ENCODE measurements at places on chromosomes 16 and 17.

DNA sequence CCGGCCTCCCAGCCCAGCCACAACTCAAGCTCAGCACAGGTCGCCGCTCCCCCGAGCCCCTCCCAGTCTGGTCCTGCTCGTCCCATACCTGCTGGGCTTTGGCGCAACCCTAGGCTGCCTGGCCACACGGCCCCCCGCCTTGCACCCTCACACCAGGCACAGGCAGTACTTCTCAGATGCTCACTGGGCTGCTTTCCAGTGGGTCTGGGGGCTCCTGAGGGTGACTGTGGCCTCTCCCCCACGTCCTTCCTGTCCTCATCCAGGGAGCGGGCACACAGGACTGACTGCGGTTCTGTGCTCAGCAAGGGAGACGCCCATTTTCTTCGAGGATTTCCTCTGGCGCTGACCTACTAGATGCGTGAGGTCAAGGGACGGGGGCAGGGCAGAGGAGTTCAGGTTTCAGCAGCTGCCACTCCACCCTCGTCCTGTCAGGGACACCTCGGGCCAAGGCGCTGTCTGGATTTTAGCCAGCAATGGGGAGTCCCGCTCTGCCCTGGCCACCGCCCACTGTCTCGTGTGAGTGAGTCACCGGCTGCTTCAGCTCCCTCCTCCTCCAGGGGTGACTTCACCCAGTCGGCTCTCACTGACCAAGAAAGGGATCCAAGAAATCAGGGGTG is 115.8 kb downstream of the NPIPB11 start:
- peak; percentile 84 for DNase-seq

DNA sequence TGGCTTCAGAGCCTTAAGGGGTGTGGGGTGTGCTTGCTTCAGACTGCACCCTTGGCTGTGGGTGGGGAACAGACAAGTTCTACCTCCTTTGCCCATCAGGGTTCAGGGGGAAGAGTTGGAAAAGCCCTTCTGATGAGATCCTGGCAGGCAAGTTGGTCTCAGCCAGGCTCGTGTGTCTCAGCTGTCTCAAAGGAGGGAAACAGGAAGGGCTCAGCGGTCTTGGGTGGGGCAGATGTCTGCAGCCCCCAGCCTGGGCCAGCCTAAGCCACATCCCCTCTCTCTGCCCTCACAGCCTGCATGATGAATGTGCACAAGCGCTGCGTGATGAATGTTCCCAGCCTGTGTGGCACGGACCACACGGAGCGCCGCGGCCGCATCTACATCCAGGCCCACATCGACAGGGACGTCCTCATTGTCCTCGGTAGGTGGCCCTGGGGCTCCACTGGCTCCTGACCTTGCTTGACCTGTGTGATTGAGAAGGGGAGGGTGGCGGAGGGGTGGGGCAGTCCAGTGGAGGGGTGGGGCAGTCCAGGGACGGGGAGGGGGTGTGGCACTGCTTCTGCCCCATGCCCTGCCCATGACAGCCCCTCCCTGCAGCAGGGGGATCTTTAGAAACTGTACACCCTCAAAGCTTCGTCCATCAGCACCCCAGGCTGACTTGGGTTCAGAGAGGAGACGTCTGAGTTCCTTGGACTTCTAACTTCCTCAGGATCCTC is 199.5 kb downstream of the PRKCB start:
- no peak for DNase-seq

DNA sequence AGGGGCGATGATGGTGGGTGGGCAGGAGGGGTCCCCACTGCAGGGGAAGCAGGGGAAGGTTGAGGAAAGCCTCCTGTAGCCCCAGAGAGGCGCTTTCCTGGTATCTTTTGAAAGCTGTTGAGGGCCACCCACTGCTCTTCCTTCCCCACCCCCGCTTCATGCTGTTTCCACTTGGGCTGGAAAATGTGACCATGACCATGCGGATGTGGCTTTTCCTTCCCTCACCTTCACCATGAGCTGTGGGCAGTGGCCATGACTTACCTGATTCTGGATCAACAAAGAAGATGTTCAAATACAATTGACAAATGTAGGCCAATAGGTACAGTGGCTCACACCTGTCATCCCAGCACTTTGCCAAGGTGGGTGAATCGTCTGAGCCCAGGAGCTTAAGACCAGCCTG is 13.8 kb downstream of the MVP start:
- DNase-seq, result peak; percentile 45

- DNase-seq, result peak; percentile 73
Observed at GRCh38 chr17:6755731-6756184, at the start of gene XAF1. Gene XAF1, plus strand, starts transcription at chr17:6756046. Its CDS starts 33 bp downstream, at chr17:6756079.

- DNase-seq, result no peak
Observed at GRCh38 chr17:79749156-79749815, 18.5 kb downstream of the ENPP7 start.

DNA sequence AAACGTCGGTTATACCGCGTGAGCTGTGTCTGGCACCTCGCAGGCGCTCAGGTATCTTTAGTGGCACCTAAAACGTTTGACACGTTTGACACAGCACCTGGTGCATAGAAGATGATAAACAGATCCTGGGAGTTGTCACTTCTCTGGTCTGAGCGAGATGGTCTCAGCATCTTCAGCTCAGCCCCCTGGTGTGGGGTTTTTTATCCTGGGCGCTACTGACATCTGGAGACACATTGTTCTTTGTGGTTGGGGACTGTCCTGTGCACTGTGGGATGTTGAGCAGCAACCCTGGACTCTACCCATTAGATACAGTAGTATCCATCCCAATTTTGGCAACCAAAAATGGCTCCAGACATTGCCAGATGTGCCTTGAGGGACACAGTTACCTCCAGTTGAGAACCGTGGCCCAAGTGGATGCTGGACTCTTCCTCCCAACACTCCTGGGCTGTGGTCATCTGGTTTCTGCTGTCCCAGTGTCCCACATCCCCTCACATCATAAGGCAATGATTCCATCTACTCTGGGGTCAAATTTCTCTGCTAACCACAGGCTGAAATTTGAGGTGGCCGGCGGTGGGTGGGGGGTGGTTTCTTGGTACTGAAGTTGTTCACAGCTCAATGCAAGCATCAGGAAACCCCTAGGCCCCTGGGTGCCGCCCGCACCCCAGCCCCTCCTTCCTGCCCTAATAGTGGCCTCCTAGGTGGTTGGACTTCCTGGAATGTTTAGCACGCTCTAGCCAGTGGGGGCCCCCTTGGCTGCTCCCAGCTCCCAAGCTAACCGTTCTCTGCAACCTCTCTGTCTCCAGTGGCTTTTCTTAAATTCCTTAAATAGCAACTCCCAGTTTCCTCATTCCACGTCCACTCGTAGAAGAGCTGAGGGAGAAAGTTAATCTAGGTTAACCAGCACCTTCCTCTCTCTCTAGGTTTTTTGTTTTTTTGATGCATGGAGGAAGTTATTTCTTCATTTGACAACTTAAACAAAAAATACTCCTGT is 124.8 kb downstream of the ABCC1 start:
- DNase-seq, result no peak

- no peak for DNase-seq
Observed at GRCh38 chr16:55892821-55893220, 17.6 kb upstream of the CES5A start.

DNA sequence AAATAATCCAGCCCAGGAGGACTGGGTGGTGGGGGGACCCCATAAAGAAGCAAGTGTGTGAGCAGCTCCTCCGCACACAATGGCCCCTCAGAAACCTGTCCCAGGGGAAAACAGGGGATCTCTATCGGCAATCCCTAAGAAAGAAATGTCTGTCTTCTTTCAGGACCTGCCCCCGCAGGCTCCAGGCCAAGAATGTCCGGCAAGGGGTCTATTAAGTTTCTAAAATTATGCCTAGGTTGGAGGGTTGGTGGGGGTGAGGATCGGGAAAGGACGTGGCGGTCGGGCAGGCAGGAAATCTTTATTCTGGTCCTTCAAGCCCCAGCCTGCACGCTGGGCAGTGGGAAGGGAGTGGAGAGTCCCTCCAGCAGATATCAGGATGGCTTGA is 23.4 kb upstream of the LITAF start:
- no peak for DNase-seq

DNA sequence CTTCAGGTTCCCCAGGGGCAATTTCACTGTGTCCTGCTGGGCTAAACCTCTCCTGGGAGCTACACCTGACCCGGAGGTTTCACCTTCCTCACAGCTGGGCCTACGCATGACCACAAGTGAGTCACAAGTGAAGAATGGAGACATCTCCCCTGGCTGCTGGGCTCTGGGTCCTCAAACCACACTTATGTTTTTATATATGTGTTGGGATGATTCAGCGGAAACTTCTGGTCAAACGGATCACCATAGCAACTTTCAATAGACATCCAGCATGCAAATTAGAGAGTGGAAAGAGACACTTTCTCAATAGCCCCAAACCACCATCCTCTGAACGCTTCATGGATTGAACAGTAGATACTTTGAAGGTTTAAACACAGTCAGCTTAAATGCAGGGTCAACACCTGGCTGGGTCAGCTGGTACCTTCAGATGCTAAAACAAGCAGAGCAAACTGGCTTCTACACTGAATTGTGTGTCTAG is 28.0 kb upstream of the MAF start:
- peak; percentile 86 for DNase-seq

- DNase-seq, result no peak
Observed at GRCh38 chr16:78237841-78238240, 138.4 kb downstream of the WWOX start.

DNA sequence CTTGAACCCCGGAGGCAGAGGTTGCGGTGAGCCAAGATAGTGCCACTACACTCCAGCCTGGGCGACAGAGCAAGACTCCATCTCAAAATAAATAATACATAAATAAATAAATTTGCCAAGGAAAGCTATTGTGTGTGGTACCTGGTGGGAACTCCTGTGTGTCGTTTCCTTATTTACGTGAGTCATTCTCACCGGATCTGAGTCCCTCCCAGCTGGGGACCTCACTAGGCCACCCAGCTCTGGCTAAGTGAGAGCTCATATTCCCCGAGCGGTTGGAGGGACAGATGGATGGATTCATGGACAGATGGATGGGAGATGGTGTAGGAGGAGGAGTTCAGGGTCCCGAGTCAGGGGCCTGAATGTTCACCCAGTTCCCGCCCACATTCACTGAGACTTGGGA is 22.9 kb upstream of the C1QL1 start:
- no peak for DNase-seq

DNA sequence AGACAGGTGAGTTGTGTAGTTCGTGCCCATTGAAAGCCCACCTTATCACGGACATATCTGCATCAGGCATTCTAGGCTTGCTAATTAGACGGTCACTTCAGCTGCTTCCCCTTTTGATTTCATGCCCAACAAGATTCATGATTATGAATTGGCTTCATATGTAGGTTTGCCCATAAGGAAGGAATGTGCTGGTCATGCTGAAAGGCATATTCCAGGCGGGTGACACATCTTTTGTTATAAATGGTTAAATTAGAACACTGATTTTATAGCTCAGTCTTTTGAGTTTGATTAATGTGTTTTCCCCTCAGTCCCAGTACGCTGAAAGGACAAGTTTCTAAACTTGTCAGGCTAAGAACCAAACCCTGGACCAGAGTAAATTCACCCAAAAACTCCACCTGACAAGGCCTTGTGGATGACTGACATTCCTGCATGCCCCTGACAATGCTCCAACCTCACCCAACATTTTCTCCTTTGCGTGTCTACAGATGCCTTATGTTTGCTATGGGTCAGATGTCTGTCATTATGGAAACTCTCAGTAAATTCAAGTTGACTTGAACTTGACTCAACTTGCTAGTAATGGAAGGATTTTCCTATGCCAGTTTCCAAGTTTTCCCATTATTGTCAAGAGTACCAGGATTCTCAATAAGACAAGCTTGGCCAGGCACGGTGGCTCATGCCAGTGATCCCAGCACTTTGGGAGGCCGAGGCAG is 421.9 kb downstream of the PMP22 start:
- no peak for DNase-seq

DNA sequence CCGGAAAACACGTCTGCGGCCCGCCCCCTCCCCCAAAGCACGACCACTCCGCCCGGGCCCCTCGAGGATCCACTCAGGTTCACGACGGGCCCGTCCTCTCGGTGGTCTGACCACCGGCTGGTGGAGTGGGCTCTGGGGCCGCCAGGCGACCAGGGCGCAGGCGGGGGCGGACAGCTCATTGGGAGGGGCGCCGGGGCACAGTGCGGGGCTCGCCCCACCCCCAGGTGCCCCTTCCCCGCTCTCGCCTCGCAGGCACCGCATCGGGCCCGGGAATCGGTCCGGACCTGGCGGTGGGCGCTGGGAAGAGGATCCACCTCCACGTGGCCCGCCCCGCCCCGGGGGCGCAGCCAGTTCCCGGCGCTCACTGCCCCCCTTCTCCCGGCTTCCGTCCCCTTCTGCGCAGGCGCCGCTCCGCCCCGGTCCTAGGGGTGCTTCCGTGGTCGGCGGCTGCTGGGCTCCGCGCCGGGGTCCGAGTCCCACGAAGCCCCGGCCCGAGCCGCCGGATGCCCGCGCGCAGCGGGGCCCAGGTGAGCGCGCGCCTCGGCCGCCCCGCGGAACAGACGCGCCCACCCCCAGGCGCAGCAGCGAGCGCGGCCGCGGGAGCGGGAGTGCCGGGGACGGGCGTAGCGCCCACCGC is at the start of gene MPG:
Gene MPG (plus strand): TSS at position 419 of the 637 bp plus-strand sequence. CDS start 85 bp downstream, at position 504.
- DNase-seq, result peak; percentile 91

DNA sequence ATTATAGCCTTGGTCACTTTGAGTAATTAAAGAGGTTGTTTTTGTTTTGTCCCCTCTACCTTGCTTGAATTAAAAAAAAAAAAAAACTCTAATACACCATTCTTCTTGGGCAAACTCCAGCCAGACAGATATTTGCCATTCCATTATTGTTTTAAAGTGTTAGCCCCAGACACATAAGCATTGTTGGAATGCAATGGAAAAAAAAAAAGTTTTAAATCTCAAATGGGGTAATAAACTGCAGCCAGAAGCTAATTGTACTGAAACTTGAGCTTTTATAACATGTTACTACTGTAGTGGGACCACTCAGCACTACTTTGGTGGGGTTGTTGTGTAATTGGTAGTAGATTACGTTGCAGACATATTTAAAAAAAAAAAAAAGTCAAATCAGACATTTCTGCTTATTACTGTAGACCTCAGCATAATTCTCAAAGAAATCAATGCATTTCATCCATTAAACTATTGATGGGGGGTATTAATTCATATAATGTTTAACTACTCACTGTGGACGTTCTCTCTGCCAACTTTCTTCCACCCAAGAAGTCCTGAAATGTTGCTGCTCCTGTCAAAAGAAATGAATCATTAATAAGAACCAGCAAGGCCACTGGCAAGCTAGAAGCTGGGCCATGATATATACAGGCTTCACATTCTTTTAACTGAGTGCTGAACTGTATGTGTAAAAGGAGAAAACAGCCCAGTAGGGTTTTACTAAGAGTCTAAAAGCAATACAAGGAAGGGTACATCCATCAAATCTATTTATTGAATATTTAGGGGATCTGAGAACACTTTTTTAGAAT is 626.6 kb upstream of the SOX9 start:
- DNase-seq, result no peak

DNA sequence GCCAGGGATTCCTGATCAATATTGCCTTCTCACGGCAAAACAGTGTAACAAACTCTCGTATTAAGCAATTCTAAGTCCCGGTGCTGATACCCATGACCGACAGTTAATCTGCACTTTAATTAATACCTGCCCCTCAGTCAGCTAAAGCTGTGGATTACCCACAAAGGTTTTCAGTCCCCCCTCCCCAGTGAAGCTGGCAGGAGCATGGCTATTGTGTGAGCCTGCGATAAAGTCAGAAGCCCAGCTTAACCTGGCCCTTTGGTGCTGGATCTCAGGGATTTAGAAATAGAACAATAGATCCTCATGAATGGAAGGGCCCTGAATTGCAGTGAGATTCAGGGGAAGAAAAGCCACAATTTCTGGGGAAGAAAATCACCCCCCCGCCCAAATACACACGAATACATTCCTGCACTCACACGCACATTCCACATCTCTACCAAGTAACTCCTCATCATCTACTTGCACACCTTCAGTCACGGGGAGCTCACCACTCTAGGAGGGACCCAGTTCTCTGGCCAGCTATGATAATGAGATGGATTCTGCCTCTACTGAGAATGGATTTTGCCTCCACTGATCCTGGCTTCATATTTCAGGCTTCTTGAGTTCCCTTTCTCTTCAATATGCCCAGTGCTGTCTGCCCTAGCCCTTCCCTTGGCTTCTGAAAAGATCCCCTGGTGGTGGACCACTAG is 102.6 kb downstream of the WSCD1 start:
- no peak for DNase-seq

Measured in activated CD4-positive, alpha-beta T cell treated with anti-CD3 and anti-CD28 coated beads for 36 hours (primary cell).